ENCODE measurements at places on chromosomes 4 and X.

- DNase-seq: no peak
Observed at GRCh38 chr4:56164907-56165306, 216.2 kb downstream of the CEP135 start.

DNA sequence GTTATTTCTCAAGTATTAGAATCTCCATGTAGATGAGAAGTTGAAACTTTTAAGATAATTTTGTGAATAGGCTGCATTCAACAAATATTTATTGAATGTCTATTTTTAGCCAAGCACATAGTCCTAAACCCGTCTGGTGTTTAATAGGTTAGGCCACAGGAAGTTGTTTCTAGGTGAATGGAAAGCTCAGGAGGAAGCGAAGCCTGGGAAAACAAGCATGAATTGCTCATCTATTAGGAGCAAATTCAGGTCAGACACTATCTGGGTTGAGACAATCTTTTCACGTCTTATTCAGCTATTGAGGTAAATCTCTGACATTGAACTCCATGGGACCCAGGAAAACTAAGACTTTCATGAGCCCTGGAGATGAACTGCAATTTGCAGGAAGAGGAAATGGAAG, 43.1 kb upstream of the FREM3 start:
- DNase-seq: no peak

GRCh38 chr4:8374851-8375649, 65.5 kb downstream of the ACOX3 start:
- no peak for DNase-seq

DNA sequence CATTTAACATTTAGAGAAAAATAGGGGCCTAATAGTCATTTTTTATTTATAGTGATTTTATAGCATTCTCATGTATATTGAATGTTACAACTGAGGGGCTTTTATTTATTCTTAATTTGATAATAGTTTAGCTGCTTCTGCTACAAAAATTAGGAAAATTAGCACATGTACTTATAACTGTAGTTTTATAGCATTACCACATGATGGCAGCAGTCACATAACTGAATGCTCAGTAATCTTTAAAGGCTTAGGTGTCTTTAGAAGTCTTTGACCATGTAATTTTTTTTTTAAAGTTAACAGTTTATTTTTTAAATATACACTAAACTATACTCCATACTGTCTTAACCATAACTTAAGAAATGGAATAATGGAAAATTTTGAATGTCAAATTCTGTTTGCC, 136.6 kb downstream of the STAG2 start:
- DNase-seq: no peak

GRCh38 chr4:89001647-89002445, 55.1 kb downstream of the FAM13A start:
- DNase-seq: no peak

DNA sequence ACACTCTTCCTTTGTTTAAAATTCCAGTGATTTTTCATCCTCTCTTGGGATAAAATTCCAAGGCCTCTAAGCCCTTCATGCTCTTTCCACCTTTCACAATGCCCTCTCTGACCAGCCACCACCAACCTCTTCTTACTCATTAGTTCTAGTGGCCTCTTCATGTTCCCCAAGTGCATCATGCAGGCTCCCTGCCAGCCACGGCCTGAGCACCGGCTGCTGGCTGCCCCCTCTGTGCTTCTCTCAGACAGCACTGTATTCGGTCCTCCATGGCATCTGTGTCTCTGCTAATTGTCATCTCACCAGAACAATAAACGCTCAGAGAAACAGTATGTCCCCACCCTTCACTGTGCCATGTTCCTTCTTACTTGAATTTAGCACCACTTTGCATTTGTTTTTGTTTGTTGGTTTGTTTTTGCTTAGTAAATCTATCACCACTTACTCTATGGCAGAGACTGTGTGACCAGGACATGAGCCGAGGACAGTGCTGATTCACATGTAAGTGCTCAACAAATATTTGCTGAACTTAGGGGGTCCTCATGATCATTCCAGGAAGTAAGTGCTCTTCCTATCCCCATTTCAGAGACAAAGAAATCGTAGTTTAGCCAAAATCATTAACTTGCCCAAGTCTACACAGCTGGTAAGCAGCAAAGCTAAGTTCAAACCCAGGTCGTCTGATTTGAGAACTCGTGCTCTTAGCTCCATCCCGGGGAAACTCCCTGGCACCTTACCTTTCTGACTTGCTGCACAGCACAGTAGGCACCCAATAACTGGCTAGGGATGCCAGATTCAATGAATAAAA, 77.1 kb upstream of the UCP1 start:
- DNase-seq: no peak

GRCh38 chr4:152961014-152961772, 25.1 kb downstream of the FHDC1 start:
- DNase-seq: no peak

DNA sequence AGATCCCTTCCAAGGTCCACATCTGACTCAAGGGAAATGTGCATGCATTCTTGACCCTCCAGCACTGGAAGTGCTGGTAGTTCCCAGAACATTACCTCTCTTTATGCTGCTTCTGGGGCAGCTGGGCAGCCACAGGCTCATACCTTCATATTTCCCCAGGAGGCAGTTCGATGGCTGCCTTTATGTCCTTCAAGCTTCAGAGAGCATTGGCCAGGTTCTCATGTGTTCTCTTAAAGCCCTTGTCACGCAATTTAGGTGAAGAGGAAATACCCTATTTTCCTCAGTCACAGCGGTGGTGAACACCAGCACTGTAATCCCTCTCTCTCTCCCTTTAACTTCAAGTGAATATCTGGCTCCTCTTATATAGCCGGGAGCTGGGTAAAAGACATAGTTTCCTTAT, 134.3 kb downstream of the MID1IP1 start:
- DNase-seq: no peak

DNA sequence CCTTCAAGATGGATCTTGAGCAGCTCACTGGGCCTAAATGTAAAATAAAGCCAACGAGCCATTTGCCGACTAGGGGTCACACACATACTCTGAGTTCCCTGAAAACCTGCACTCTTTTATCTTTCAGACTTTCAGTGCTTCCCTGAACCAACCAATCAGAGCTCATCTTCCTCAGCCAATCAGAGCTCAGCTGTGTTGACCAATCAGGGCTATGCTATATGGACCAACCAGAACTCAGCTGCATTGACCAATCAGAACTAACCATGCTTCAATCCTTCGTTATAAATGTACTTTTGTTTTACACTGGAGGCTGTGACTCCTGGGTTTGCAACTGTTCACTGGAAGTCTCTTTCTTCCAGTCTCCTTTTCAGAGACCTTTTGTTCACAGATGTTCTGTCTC, 19.3 kb downstream of the SLC25A53 start:
- no peak for DNase-seq

GRCh38 chrX:118254611-118255010, 91.3 kb upstream of the WDR44 start:
- no peak for DNase-seq

DNA sequence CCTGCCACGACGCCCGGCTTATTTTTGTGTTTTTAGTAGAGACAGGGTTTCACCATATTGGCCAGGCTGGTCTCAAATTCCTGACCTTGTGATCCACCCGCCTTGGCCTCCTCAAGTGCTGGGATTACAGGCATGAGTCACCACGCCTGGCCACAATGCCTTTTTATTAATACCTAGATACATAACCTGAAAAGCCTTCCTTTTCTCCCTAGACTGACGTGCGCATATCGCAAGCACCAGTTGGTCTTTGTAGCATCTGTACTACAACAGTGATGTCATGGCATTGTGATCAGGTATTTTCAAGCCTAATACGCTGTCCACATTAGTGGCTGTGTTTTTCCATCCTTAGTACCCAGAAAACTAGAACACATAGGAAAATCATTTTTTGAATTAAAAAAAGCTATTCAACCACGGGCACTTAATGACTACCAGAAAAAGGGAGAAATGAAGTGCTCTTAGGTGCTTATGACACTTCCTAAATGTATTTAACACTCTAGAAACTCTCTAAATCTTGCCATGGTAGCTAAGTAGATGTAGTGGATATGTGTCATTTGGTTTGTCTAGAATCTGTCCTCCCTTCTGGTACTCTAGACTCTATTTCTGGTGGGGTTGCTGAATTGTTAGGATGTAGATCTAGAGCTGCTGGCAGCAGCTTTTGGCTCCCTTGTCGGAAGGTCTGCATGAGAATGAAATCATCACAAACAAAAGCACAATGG, 707.8 kb downstream of the STIM2 start:
- DNase-seq: no peak

- no peak for DNase-seq
Observed at GRCh38 chr4:113790478-113790877, 28.9 kb upstream of the CAMK2D start.

- DNase-seq: no peak
Observed at GRCh38 chrX:33252306-33252825, 41.0 kb upstream of the DMD start.

GRCh38 chrX:46263494-46263893, 281.7 kb downstream of the ZNF674 start:
- DNase-seq: no peak

DNA sequence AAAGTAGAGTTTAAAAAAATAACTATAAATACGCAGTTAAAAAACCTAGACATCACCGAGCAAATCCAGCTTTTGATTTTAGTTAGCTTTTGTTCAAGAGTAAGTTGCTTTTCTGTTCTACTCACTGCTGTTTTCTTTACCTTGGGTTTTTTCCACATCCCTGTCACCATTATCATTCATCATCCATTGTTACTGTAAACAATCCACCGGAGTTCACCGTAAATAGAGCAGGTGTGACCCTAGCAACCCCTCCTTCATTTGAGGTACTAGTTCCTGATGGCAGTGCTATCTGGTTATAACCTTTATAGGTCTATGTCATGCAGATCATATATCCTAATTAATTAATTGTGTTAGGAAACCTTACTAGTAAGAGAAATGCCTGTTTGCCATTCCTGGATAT, 43.0 kb upstream of the TEX13D start:
- no peak for DNase-seq

DNA sequence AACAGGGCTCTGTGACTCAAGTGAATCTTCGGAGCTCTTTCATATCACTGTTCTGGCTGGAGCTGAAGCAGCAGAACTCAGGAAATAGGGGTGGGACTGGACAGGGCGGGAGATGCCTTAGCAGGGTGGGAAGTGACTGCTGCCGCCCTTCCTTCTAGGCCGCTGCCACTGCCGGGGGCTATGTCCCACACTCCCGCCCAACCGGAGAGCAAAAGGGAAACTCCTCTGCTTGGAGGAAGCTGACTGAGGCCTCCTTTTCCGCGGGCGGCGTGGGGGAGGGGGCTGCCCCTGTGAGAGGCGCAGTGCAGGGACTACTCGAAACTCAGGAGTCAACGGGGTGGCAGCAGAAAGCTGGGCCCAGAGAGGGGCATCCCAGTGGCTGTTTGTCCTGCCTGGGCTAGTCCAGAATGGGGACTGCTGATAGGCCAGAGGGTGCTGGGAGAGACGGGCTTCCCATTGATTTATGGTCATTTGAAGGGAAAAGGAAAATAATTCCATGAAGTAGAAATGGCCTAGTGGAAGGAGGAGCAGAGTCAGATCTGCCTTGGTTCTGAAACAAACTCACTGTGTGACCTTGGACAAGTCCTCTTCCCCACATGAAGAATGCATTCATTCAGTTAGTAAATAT, 36.9 kb downstream of the STARD8 start:
- DNase-seq: no peak

GRCh38 chrX:38970845-38971244, 169.6 kb downstream of the MID1IP1 start:
- DNase-seq: no peak

GRCh38 chr4:58603951-58604350, 1493.8 kb upstream of the IGFBP7 start:
- DNase-seq: no peak

GRCh38 chr4:26069218-26069617, 155.2 kb downstream of the SMIM20 start:
- DNase-seq: no peak

DNA sequence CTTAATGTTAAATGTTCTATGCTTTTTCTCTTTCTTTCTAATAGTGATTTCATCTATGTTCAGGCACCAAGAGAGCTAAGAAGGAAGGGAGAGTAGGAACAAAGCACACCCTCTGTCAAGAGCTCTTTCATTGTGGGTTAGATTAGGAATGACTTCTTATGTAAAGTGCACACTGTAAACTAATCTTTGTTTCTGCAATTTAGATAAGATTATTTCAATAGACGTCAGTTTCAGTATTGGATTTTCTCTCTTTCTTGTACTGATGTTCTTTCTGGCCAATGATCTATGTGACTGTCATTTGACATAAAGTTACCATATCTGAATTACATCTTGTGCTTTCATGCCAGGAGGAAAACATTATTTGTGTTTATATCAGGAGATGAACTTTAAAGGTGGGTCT, 48.2 kb downstream of the ATOH1 start:
- DNase-seq: no peak

GRCh38 chrX:69231903-69232302, 66.7 kb upstream of the PJA1 start:
- no peak for DNase-seq

- DNase-seq: no peak
Observed at GRCh38 chr4:40515398-40516293, 114.0 kb downstream of the RBM47 start.

DNA sequence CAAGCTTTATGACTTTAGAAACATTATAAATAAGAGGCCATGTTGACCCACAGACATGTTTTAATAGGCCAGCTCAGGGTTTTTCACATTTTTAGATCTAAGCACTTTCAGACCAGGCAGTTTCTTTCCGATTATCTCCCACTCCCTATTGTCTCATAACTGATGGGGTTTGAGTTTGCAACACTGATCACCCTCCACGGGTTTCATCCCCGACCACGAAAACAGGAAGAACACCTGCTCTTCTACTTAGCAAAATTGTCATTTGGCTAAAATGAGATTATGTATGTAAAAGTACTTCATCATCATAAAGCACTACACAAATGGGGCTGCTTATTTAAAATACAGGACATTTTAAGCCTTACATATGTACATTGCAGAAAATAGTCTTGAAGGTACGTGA, 407.9 kb downstream of the HNRNPD start:
- DNase-seq: no peak

DNA sequence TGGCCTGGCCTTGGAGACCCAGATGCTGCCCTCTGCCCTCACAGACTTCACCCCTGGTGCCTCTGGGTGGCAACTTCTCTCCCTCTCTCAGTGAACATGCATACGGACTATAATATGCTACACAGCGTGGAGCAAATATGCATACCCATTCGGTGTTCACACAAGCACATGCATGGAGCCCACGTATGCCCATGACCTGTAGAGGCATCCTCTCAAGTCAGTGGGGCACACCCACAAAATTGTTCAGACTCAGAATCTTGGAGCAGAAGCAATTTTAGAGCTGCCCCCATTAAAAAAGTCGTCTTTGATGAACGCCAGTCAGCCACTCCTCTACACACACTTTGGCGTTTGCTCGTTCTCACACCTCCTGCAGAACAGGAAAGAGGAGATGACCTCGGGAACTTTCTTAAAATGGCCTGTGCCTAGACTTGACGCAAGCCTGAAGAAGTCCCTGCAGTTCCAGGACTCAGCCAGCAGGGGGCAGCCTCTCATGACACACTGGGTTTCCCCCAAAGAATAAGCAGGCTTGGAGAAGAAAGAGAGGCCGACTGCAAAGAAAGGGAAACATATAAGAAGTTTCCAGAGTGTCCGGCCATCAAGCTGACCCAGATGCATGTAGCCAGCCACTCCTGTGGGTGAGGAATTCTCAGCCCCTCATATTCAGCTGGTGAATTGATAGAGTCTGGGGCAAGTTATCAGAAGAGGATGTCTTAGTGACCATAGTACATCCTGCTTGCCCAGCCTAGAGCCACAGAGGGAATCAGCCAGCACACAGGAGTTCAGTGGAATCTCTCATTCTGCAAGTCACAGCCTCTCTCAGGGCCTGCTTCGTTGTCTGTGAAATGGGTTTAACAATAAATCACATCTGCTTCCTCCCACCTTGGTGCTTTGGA, 17.3 kb downstream of the APLN start:
- peak; percentile 59 for DNase-seq
